H1 (cell line): ENCODE measurements at places on chromosomes 11 and 22.

GRCh38 chr11:78560826-78561484 is 13.7 kb downstream of the NARS2 start:
- no peak for DNase-seq

DNA sequence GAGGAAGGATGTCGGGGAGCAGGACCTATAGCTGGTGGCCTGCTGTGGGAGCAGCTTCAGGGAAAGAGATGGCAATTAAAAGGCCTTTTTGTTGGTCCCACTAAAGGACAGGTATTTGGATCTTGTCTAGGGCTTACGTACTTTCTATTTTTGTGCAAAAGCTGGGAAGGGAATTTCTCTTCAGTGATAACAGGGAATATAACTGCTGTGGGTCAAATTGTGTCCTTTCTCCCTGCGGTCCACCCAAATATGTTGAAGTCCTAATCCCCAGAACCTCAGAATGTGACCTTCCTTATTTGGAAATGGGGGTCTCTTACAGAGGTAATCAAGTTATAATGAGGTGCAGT is 14.0 kb downstream of the HSPA8 start:
- no peak for DNase-seq

DNA sequence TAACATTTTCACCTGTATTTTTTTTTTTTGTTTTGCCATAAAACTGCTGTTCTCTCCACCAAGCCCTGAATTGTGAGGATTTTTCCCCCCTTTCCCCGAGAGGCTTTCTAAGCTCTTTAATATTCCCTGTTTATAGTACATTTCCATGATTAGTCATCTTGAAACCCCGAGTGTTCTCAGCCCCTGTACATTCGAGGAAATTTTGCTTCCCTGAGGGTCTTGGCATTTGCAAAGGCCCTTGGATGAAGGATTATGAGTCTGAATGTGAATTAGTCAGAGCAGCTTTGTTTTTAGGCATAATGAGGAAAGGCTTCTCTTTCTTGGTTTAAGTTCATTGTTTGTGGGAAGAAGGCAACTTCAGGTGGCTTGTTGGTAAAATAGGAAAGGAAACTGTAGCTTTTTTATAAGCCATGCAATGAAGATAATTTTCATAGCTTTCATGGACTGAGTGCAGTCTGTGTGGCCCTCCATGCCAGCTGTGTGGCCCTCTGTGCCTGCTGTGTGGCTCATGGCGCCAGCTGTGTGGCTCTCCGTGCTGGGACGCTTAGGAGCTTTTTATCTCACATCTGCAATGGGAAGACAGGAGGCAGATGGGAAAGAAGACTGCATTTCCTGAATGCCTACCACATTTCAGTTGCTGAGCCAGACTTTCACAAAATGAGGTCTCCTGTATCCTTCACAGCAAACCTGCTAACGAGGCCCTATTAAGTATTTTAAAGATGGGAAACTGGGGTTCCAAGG is 129.0 kb downstream of the TEAD1 start:
- no peak for DNase-seq

DNA sequence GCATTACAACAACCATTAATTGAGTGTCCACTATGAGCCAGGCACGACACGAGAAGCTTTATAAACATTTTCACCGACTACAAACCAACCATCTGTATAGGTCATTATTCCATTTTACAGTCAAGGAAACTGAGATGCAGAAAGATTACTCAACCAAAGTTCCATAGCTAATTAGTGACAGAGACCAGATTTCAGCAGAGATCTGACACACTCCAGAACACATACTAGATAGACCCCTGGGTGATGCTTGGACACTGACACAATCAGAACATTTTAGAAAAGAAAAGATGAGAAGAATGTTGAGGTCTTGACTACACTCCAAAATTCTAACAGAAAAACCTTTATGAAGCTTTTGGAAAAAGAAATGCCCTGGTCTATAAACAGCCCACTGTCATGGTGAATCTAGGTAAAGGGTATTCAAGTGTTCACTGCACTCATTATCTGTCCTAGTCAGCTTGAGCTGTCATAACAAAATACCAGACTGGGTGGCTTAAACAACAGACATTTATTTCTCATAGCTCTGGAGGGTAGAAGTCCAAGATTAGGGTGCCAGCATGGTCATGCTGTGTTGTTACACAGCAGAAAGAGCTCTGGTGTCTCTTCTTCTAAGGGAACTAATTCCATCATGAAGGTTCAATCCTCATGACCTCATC is 89.0 kb downstream of the RELT start:
- DNase-seq, result no peak

DNA sequence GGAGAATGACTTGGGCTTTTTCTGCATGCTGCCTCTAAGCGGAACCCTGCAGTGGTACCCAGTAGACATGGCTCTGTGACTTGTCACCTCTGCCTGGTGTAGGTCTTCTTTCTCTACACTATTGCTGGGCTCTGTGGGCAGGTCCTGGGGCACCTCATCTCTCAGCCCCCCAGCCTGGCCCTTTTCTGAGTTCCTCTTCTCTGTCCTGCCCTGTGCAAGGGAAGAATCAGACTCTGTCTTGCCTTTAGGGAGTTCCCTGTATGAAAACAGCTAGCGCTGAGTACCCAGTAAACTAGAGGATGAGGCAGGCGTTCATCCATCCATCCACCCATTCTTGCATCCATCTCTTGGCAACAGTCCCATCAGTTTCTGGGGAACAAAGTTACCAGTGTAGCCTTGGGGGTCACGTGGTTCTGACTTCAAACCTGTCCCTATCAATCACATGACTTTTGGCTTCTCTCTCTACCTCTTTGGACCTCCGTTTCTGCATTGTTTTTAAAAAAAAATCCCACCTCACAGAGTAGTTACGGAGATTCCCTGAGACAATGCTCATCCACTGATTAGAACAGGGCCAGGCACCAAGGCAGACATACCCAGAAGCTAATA is 86.4 kb upstream of the WNT11 start:
- DNase-seq, result no peak

DNA sequence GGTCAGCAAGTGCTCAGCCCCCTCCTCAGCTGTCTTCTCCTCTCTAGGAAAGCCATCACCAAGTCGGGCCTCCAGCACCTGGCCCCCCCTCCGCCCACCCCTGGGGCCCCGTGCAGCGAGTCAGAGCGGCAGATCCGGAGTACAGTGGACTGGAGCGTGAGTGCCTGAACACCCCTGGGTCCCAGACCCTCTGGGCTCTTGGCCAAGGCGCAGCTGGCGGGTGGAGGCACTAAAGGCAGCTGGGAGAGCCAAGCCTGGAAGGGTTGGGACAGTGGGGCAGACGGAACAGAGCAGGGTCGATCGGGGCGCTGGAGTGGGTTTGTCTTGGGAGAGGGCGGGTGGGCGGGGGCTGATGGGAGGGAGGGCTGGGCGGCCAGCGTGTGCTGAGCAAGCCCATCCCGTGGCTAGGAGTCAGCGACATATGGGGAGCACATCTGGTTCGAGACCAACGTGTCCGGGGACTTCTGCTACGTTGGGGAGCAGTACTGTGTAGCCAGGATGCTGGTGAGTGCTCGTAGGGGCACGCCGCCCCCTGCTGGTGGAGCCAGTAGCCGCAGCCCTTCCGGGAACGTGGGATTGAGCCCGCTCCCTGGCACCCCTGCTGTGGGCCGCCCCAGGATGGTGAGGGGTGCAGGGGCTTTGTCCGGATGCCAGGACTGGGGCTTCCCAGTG is 14.1 kb upstream of the MDK start:
- DNase-seq, result no peak

GRCh38 chr11:96229354-96229977 is 113.5 kb downstream of the MAML2 start:
- no peak for DNase-seq

DNA sequence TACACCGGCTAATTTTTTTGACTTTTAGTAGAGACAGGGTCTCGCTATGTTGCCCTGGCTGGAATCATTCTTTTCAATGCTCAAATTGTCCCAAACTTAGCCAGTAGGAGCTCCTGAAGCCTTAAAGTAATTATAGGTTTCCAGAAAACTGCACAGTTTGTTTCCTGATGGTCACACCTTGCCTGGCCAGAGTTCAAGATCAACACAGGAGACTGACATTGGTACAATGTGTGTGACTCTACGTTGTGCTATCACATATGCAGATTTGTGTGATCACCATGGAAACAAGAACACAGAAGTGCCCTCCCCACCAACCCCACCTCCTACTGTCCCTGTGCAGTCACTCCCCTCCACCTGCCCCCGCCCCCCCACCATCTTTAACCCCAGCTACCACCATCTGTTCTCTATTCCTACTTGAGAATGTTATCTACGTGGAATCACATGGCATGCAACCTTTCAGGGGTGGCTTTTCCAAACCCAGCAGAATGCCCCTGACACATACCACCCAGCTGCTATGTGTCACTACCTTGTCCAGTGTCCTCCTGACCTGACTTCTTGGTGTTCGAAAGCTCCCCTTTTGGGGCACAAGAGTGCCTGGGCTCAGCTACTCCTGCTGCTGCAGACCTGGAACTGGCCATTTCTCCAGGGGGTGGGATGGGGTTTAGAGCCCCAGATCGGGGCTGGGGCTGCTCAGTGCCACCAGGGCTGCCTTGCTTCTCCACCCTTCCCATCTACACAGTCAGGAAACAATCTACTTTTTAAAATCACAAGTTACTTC is 6.1 kb upstream of the NAP1L4 start:
- DNase-seq, result no peak
